ENCODE measurements at places on chromosomes 12 and 14.

- DNase-seq, result peak; percentile 74
These were observed 2.2 kb downstream of the CDK2AP1 start for GRCh38 chr12:123269395-123269892.

DNA sequence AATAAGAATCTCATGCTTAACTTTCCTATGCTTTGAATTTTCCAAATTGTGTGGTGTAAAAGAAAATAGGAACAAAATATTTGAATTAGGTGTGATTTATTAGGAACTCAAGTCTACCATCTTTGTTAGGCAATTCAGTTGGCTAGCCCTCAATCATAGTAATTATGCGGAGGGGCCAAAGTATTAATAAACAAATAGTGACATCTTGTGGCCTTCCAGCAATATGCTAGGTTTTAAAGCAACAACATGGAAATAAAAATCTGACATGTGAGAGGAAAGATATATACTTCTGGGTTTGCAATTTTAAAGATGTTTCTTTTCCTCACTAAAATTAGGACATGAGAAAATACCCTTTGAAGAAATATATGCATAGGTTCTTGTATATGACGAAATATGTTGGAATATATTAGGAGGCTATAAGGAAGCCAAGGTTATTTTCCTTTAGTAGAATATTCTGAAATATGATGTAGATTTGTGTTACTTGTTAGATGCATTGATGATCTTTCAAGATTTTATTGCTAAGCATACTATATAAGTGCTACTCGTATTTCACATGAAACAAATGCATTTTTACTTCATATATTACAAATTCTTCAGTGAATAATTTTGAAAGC, 200.4 kb downstream of the PTPRO start:
- DNase-seq, result peak; percentile 53

GRCh38 chr12:42382013-42382696, 56.2 kb downstream of the PPHLN1 start:
- no peak for DNase-seq

DNA sequence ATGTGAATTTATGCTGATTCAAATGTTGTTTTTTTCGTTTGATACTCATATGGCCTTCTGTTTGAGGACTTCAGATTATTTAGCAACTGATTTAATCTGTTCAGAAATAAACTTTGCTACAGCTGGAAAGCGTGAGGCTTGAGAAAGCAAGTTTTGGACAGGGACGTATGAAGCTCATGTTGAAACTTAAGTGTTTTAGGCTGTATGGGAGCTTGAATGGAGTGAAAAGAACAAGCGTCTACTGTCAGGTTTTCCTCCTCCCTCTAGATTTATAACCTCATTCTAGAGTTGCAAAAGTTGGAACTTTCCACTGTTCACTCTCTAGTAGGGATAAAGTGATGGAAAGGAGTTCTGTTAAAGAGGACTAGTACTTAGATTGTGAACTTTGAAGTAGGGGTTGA, 1.0 kb downstream of the PRPF39 start:
- DNase-seq, result peak; percentile 16

- DNase-seq, result no peak
These were observed 239.1 kb upstream of the ARID2 start for GRCh38 chr12:45490232-45490881.
